ENCODE measurements at places on chromosomes 1 and 21.

GRCh38 chr1:236345728-236346127 is 48.4 kb upstream of the EDARADD start:
- DNase-seq = no peak

DNA sequence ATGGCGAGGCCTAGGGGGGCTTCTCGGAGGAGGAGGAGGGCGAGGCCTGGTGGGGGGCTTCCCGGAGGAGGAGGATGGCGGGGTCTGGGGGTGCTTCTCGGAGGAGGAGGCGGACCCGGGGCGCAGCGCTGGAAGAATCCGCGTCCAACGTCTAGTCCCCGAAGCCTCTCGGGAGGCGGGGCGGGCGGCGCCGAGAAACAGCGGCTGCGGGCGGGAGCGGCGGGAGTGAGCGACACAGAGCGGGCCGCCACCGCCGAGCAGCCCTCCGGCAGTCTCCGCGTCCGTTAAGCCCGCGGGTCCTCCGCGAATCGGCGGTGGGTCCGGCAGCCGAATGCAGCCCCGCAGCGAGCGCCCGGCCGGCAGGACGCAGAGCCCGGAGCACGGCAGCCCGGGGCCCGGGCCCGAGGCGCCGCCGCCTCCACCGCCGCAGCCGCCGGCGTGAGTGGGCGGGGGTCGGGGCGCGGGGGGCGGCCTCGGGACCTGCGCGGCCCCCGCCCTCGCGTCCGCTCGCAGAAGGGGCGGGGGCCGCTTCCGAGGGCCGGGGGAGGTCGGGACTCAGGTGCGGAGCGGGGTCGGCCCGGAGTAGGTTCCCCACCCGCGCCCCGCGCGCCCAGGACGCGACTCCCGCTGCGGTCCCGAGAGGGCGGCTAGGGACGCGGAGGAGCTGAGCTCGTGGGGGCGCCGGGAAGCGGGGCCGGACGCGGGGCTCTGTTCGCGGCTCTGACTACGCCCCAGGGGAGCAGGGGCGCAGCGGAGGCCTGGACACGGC is at the start of gene KLHL17:
Gene KLHL17, plus strand, starts transcription at position 222 of the 769 bp plus-strand sequence. Its CDS starts 110 bp downstream, at position 332.
- no peak for DNase-seq

DNA sequence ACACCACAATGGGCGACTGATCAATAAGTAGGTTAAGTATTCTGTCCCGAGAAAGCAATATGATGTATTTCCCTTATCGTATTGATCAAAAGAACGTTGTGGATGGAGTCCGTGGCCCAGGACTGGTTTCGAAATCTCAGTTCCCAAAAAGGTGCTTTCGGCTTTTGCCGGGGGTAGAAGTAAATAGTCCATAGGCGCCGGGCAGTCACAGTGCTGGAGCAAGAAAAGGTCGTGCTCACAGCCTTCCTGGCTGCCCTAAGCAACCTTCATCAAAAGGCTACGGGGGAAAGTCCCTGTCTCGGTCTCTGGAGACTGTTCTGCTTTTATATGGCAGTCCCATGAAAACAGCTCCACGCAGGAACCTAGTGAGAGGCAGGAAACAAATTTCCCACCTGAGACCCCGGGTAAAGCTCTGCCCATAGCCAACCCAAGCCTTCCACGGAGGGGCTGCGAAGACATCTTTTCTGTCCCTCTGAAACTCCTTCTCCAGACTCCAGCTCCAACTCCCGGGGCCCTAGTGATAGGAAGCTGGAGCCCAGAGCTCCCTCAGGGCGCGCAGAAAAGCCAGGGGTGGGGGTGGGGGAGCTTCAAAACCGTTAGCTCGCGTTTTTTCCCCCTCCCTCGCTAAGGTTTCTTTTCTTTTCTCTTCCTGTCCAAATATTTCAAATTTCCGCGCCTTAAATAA is 7.0 kb downstream of the CDKN2C start:
- DNase-seq = no peak

DNA sequence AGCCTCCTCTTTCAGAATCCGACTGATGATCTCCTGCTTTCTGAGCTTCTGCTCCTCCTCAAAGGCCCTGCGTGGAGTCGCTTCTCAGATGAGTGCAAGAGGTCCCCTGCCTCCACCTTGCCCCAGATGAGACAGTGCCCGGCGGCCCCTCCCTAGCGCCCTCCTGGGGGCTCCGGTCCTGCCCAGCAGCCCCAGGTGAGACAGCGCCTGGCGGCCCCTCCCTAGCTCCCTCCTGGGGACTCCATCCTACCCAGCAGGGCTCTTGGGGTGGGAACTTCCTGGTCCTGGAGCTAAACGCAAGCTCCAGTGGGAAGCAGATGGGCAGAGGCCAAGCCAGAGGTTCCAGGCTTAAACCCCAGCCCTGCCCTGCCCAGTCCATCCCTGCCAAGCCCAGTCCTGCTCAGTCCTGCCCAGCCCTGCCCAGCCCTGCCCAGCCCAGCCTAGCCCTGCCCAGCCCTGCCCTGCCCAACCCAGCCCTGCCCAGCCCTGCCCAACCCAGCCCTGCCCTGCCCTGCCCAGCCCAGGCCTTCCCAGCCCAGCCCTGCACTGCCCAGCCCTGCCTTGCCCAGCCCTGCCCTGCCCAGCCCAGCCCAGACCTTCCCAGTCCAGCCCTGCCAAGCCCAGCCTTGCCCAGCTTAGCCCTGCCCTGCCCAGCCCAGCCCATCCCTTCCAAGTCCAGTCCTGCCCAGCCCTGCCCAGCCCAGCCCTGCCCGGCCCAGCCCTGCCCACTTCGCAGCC is 34.6 kb downstream of the CFAP74 start:
- DNase-seq = no peak

DNA sequence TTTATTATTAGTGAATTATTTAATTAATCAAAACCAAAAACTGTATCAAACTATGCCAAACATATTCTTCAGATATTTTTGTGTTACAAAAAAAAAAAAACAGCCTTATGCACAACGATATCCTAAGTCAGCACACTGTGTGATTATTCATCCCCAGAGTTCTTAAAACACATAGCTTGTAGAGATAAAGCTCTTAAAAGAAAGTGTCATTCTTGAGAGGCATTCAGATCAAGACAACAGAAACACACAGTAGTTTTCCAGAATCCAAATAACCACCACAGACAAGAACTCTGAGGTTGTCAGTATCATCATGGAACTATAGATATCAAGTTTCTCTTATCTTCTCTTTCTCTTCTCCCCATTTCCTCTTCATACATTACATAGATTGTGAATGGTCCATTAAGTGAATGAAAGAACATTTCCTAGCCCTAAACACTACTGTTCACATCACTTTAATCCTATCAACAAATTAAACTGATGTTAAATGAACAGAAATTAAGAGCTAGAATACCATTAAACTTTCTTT is 13.5 kb downstream of the ZZZ3 start:
- no peak for DNase-seq

GRCh38 chr21:40143822-40144525 is 276.7 kb downstream of the PCP4 start:
- DNase-seq = no peak

GRCh38 chr1:50570066-50570468 is 146.8 kb upstream of the DMRTA2 start:
- no peak for DNase-seq

DNA sequence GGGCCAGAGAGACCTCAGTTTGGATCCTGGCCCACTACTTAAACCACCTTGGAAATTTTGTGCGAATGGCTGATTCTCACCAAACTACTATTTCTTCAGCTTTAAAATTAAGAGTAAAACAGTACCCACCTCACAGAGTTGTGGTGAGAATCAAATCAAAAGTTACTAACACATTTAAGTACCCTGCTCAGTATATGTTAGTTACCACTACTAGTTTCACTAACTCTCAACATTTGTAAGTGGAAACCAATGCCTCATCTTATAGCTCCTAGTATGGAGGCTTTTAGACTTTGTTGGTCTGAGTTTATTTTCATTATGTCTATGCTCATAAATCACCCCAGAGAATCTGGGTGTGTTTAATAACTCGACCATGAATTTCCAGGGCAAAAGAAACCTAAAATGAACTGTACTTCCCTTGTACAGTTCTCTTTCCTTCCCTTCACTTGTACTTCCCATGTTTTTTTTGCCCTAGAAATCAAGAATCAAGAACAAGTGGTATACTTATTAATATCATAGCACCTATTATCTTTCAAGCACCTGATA is 11.6 kb upstream of the SERBP1 start:
- no peak for DNase-seq

Measured in foreskin keratinocyte (primary cell).